ENCODE measurements at places on chromosomes 2 and 18.

- no peak for DNase-seq
These were observed 30.1 kb downstream of the MROH2A start for GRCh38 chr2:233807966-233808935.

DNA sequence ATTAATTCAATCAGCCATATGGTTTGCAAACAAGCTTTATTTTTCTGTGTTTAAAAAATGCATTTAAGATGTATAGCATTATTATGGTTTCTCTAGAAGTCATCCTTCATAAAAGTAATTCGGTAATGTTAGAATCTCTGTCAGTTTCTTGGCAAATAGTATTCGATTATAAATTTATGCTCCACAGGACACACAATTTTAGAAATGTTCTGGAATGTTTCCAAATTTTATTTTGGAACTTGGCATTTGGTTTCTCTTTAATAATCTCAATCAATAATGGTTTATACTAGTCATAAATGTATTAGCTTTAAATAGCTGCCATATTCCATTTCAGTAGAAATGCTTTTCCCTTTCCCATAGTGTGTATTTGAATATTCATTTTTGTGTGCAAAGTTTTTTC is 156.4 kb downstream of the PLCL1 start:
- no peak for DNase-seq

- DNase-seq: no peak
These were observed 38.9 kb downstream of the ZNF516 start for GRCh38 chr18:76456018-76456750.

GRCh38 chr2:239344857-239345216 is 56.0 kb downstream of the HDAC4 start:
- DNase-seq: no peak

- no peak for DNase-seq
These were observed 63.6 kb downstream of the ASXL2 start for GRCh38 chr2:25814681-25815080.

GRCh38 chr18:37393945-37394609 is 171.5 kb downstream of the CELF4 start:
- DNase-seq: no peak

GRCh38 chr2:16335947-16336346 is 329.7 kb downstream of the CYRIA start:
- no peak for DNase-seq
